ENCODE measurements at places on chromosomes 7 and 10. TPM values are rescaled to one million over a fixed set of nuclear protein-coding genes. Genes with fewer than 3 reads are reported as not detected.
A peak's percentile ranks its signal among the peaks of the same experiment; 100 is the strongest.

GRCh38 chr10:132002004-132002403 is 20.3 kb upstream of the BNIP3 start:
- DNase-seq, result no peak

GRCh38 chr7:1733908-1734730 is 64.0 kb downstream of the ELFN1 start:
- no peak for DNase-seq

DNA sequence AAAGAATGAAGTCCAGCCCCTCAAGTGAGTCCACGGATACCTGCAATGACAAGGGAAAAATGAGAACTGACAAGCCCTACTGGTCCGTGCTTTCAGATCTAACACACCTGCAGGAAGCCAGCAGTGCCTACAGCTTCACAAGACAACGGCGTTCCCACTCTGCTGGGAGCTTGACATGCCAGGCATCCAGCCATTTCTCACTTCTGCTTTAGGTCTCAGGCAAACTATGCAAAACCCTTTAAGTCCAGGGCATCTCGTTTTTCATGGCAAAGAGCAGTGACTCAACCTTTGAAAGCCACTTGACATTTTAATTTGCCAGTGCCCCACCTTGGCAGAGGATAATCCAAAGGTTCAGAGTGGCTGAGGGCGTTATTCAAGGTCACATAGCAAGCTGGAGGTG is 49.1 kb upstream of the GPAM start:
- no peak for DNase-seq

DNA sequence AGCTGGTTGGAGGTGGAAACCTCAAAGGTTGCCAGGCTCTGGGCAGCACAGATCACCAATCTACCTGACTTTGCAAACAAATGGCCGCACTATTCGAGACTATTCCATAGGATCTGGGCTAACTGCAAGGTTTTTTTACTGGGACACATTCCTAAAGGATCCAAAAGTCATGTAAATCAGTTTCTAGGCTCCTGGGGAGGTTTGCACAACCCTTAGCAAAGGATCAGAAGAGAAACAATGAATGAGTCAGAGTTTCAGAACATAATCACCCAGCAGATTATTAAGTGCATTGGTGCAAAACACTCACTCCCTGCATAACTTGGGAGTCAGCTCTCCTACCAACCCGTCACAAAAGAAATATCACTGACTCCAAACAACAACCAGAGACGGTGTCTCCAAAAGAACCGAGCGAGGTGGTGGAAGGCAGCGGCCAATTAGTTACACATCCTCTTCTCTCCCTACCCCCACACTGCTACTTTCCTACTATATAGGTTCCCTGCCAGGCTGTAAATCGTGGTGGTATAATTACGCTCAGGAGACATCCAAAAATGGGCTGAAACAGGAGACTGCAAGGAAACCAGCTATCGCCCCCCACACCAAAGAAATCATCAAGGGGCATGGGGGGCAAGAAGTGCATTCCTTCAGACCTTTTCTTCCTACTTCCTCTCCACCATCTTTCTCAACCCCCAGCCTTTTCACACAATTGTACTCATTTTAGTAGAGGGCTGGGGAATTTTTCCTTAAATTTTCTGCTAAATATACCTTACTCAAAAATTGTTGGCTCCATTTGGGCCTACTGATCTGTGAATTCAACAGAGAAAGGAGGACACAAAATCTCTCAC is 3.2 kb downstream of the UBE2H start:
- peak; percentile 82 for DNase-seq

- no peak for DNase-seq
Measured at GRCh38 chr7:152115021-152115718, 89.7 kb downstream of the GALNT11 start.

- no peak for DNase-seq
Measured at GRCh38 chr10:101451261-101451660, 97.3 kb downstream of the BTRC start.

GRCh38 chr7:99229234-99229633 is 21.3 kb upstream of the KPNA7 start:
- DNase-seq, result no peak

- no peak for DNase-seq
Measured at GRCh38 chr7:47953822-47954221, 5.6 kb upstream of the PKD1L1 start.

- DNase-seq, result no peak
Measured at GRCh38 chr10:86267286-86268195, 99.1 kb downstream of the GRID1 start.

DNA sequence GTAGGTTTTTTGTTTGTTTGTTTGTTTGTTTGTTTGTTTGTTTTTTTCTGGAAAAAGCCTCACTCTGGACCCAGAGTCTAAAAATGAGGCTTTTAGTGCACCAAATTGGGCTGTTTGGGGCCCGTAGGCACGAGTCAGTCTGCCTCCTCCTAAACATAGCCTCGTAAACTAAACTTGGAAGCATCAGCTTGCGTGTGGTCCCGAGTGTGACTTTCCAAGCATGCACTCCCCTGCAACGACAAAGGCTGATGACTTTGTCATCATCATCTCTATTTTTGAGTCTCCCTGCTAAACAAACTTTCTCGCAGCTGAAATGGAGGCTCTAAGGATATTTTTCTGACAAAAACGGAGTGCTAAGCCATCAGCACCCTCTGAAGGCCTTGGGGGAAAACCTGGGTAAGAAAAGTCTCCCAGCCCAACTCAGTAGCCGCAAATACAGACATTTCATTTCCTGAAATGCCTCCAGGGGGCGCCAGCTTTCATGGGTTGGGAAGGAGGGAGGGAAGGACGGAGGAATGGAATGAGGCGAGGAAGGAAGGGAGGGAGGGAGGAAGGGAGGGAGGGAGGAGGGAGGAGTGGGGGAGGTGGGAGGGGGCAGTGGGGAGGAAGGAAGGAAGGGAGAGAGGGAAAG is 245.9 kb downstream of the KCNMA1 start:
- DNase-seq, result peak; percentile 94

DNA sequence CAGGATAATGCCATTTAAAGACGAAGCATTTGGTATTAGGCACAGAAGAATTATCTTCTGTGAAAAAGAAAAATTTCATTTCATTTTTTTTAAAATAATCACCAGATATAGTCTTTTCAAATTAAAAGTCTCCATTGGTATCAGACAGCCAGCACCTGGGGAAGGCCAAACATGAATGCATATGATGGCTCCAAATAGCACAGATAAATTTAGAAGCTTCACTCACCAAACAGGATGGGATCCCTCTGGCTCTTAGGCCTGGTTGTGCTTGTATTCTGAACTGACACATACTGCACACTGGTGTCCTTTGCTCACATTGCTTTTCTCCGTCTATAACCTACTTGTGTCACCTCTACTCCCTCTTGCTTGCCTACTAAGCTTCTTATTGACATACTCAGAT is 169.5 kb upstream of the CHRM2 start:
- no peak for DNase-seq

DNA sequence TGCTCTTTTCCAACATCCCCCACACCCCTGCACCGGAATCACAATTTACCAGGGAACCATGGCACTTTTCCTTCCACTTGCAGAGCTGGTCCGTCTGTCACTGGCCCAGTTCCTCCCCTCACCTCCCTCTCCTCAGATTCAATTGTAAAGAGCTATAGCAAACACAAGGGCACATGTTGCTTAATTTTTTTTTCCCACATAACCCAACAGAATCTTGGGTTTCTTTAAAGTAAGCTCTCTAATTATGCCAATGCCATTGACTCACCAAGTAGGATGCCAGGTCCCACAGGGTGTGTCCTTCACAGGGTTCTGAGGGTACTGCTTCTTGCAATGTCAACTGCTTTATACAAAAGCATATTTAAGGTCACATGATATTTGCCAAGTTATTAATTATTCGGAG is 262.2 kb downstream of the AUTS2 start:
- no peak for DNase-seq

- DNase-seq, result no peak
Measured at GRCh38 chr7:156460858-156461627, 179.5 kb upstream of the RNF32 start.

DNA sequence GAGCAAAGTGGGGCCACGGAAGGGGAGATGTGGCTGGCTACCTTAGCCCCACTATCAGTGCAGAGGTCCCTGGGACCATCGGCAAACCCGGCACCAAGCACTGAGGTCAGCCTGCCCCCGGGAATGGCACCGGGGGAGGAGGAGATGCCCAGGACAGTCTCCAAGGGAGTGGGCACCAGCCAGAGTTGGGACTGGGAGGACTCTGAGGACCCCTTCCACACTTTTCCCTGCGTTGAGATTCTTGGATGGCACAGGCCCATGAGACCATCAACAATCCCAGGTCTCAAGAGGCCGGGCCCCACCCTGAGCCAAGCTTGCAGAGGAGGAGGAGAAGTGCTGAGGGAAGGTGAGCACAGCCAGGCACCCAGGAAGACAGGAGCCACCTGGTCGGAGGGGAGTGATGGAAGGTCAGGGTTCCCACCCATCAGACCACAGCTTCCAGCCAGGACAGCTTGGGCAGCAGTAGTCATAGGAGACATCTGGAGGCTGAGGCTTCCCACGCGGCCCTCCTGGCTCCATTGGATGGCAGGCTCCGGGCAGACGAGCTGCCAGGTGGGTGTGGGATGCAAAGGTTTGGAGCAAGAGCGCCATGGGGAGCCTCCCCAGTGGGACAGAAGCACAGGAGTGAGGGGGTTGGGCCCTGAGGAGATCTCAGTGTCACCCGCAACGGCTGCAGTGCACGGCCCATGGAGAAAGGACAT is 2.6 kb upstream of the OPN4 start:
- DNase-seq, result no peak

DNA sequence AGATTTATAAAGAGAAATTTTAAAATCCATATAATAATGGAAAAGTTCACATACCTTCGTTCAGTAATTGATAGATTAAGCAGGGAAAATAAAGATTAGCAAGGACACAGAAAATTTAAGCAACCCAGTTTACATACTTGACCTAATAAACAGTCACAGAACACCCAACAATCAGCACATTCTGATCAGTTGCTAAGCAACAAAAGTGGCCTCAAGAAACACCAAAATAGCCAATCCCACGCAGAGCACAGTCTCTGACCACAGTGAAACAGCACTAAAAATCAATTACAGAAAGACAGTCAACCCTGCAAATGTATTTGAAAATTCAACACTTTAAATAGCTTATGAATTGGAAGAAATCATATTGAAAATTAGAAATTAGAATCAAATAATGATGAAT is 39.3 kb upstream of the DRGX start:
- no peak for DNase-seq

DNA sequence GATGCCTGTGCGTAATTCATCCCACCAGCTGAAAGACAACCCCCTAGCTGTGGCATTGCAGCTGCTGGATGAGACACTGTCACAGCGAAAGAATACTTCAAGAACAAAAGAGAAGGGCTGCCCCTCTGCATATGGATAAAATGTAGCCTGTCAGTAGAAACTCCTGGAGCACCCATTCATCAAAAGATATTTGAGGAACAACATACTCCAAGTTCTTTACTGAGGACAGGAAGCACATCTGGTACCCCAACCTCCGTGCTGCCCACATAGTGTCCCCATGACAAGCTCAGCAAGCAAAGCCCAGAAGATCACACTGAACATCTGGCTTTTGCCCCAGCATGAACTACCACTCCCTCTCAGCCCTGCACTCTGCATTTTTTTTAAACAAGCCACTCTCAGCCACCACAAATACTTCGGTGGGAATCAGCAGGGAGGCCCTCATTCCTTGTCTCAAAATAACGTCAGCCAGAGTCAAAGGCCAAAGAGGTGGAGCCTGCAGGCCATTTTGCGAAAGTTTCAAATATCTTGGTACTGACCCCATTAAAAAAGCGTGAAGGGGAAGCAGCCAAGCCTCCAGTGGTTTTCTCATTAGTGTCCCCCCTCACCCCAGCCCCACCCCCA is 1.7 kb downstream of the CREB3L2 start:
- DNase-seq, result peak; percentile 96

TRIM8 gene
- total RNA-seq, result 135 TPM

TMEM270 gene
- total RNA-seq, result not detected

ACBD7 gene
- 2.0 TPM for total RNA-seq

LRRC17 gene
- total RNA-seq, result 1,308 TPM

SEM1 gene
- 39.0 TPM for total RNA-seq

NSUN5 gene
- 50.5 TPM for total RNA-seq

PNLIPRP2 gene
- total RNA-seq, result not detected

PILRA gene
- not detected for total RNA-seq

TAS2R3 gene
- 0.34 TPM for total RNA-seq

PNLIPRP1 gene
- not detected for total RNA-seq
